ENCODE measurements at places on chromosomes 6 and 20. TPM values are rescaled to one million over a fixed set of nuclear protein-coding genes. Genes with fewer than 3 reads are reported as not detected.

Gene TMEM170B
- 6.6 TPM for total RNA-seq

Gene FAM209B
- 0.55 TPM for total RNA-seq

Gene PTCHD4
- 0.31 TPM for total RNA-seq

Gene ARMC12
- total RNA-seq, result 0.20 TPM

Gene DYNLRB1
- 77.3 TPM for total RNA-seq

Gene ADTRP
- total RNA-seq, result 7.3 TPM

Gene TEAD3
- total RNA-seq, result 19.2 TPM

Gene TRIM31
- total RNA-seq, result 0.31 TPM

Gene RIMS4
- 0.43 TPM for total RNA-seq

Gene HRH3
- not detected for total RNA-seq

Gene MAD2L1BP
- total RNA-seq, result 19.5 TPM

Gene FNDC1
- total RNA-seq, result 0.40 TPM

Gene MUC22
- 0.11 TPM for total RNA-seq

Gene PTK6
- 5.1 TPM for total RNA-seq

- DNase-seq, result peak; percentile 17
Observed at GRCh38 chr20:7010527-7010926, 243.0 kb downstream of the BMP2 start.

DNA sequence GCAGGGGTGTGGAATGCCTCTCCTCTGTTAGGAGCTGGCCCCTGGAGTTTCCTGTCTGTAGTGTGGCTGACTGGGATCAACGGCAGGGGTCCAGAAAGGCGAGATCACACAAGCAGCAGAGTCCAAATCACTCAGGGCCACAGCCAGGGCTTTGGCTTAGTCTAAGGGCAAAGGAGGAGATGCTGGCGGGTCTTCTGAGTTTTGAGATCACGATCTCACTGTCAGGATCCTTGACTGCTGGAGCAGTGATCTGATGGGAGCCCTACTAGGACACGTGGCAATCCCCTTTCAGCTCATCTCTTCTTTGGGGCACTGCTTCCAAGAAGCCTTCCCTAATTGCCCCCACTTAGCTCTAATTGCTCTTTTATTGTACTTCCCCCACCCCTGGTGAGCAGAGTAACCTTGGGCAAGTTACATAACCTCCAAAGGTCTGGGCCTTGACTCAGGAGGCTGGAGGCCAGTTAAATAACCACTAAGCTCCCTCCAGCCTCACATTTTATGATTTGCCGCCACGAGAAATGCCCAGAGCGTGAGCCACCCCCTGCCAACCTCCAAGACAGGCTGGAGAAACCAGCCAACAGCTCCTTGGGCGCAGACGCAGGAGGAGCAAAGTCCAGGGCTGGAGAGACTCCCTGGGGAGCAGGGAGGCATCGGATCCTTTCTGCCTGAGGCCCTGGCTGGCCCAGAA lies 12.0 kb downstream of the KCNK5 start:
- DNase-seq, result peak; percentile 80

- DNase-seq, result no peak
Observed at GRCh38 chr20:18754030-18754652, 59.4 kb upstream of the SCP2D1 start.

DNA sequence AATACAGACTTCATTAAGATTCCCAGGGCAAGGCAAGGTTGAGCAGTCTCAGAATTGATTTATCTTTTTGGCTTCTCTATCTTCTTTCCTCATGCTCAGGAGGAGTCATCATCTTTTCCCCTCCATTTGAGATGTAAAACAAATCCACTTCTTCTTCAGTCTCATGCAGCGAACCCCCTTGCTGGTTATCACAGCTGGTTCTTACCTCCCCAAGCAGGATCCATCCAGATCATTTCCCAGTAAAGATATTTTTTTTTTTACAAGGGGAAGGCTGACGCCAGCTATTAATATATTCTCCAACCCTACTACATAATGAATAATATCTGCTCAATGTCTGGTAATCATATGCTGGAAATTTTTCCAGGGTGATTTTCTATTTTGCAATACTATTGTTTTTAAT lies 508.9 kb upstream of the NOX3 start:
- DNase-seq, result no peak

GRCh38 chr20:62587757-62588402 lies 54.4 kb upstream of the SLCO4A1 start:
- peak; percentile 45 for DNase-seq

GRCh38 chr6:140438346-140438735 lies 1063.9 kb upstream of the CITED2 start:
- no peak for DNase-seq

- no peak for DNase-seq
Observed at GRCh38 chr6:134706806-134707205, 243.1 kb downstream of the ALDH8A1 start.

DNA sequence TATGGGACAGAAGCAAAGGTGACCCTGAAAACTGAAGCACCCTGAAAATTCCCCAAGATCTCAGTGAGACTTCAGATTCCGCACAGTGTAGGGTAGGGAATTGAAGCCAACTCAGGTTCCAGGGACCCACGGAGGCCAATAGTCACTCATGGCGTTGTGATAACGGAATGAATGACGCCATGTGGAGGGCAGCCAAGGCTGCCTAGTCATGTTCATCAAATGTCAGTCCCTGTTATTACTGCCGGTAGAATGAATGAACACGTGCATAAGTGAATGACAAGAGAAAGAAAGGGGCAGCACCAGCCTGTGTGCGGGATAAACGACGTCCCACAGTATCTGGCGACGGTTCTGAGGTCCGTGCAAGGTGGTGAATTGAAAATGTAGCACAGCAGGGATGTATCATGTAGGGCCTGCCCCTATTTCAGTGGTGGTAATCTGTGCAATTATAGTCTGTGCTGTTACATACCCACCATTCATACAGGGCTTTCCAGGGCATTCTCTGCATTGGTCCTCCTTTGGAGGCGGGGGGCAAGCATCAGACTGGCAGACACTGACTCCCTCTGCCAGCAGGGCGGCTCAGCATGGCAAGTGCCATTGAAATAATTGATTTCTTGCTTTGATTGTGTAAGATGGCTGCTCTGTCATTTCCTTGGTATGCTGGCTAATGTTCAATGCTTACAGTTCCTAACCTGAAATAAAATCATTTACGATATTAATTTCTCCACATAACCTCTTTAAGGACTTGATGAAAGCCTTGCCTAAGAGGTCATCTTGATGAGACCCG lies 386.9 kb downstream of the CDH4 start:
- DNase-seq, result no peak

- peak; percentile 61 for DNase-seq
Observed at GRCh38 chr6:138571181-138571580, 71.9 kb upstream of the NHSL1 start.

DNA sequence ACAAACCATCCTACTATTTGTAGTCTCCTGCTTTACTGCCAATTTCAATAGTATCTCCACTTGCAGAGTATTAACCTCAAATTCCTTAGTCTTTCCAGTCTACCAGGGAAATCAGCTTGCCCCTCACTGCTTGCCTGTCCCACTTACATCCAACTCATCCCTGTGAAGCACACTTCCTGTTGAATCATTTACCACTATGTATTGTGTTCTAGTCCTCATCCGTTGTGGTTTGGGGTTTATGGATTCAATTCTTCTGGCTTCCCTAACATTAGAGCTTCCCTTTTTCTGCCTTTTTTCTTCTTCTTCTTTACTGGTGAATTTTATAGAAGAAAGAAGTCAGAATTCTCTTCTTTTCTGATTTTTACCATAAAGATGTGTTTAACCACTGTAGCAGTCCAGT lies 5.1 kb upstream of the TXLNB start:
- no peak for DNase-seq

DNA sequence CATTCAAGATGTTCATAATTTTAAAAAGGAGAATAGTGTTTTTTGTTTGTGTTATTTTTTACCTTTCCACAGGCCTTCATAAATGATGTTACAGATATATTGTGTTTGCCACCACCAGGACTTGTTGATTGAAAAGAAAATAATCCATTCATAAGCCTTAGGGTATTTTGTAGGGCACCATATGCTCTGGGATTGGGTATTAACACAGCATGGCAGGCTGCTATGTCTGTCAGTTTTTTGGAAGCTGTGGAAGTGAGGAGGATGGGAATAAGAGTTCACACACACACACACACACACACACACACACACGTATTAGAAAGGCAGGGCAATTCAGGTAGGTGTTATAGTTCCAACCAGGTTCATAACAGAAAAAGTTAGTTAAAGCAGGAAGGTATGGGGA lies 237.9 kb downstream of the HDGFL1 start:
- no peak for DNase-seq

DNA sequence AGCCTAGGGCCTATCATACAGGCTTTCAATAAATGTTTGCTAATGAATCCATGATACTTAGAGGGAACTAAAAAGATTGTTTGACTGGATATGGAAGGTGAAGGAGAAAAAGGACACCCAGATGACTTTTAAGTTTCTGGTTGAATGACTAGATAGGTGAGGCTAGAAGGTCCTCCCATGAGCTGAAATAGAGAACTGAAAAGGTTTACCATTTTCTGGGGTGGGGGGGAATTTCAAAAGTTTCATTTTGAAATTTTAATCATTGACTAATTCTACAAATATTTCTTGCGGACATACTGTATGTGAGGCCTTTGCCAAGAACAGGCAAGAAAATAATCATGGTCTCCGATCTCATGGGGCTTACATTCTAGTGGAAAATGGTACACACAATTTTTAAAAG lies 17.9 kb upstream of the ZBTB2 start:
- DNase-seq, result no peak

GRCh38 chr6:161272635-161273273 lies 1.1 kb downstream of the AGPAT4 start:
- peak; percentile 72 for DNase-seq

- DNase-seq, result peak; percentile 88
Observed at GRCh38 chr6:149863698-149864577, at the start of gene LRP11. Gene LRP11, minus strand, starts transcription at chr6:149864359. Its CDS starts 339 bp downstream, at chr6:149864020.

DNA sequence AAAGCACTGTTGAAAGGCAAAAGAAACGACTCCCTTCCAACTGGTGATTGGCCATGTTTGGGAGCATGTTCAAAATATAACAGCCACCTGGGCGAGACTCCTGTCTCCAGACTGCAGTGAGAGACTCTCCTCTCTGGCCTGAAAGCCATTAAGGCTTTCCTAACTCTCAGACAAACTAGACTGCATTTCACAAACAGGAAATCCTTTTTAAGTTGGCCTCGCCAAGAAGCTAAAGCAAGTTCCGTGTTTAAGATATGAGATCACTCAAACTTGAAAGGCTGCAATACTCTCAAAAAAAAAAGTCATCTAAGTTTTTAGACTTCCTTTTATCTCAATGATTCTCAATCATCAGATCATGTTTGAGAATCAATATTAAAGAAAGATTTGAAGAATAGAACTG lies 117.0 kb downstream of the TFAP2A start:
- DNase-seq, result no peak

DNA sequence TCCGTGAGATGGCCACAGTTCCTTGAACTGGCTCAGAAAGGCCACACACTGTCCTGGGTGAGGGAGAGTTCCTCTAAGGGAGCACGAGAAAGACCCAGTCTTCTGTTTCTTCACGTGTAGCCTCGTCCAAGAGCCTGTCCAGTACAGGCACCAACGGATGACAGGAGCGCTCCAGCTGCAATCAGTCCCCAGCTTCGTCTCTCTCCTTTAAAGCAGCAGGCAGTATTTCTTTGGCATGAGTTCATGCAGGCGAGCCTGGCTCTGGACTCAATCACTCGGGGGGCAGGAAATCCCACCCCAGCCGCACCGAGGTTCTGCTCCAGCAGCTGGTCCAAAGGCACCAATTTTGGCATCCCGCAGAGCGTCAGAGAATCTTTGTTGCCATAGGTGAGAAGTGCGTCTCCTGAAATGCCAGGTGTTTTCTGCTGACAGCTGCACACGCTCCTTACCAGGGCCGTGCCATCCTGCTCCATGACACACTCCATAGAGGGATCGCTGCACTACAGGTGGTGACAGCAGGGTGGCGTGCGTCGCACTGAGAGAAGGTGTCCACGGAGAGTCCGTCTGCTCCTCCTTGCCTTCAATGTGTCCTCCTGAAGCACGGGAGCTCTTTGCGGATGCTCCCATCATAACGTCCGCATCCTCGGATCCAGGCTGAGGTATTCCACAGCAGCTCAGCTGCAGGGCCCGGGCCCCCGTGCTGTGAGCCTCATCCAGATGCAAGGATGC lies 59.6 kb upstream of the AFDN start:
- peak; percentile 74 for DNase-seq

- peak; percentile 63 for DNase-seq
Observed at GRCh38 chr6:133631421-133631820, 257.5 kb upstream of the TCF21 start.

GRCh38 chr6:100751590-100751989 lies 129.5 kb downstream of the ASCC3 start:
- no peak for DNase-seq

DNA sequence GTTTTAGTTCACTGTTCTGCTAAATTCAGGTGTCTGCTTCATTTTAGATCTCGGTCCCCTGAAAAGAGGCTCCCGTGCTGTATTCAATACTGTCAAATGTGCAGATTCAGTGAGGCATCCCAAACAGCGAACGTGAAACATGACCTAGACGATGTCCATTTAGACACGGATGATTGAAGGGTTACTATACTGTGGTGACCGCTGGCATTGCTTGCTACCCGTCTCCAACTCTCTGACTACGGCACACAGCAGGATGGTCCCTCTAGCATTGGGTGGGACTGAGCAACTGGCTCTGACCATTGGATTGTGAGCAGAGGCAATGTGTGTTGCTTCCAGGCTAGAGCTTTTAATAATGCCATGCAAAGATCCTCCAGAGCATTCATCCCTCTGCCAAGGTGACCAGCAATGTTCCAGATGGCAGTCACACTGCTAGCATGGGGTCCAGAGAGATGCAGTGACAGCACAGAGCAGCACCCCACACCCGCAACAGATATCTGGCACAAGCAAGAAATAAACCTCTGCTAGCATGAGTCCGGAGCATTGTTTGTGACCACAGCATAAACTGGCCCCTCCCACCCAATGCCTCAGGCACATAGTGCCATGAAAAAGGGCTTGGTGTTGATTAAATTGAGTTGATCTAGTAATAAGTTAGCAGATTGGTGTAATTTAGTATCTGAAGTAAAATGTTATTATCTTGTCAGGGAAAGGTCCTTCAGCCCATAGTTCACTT lies 9.0 kb downstream of the METTL24 start:
- no peak for DNase-seq

GRCh38 chr20:23624324-23624691 lies 13.4 kb downstream of the CST3 start:
- no peak for DNase-seq

DNA sequence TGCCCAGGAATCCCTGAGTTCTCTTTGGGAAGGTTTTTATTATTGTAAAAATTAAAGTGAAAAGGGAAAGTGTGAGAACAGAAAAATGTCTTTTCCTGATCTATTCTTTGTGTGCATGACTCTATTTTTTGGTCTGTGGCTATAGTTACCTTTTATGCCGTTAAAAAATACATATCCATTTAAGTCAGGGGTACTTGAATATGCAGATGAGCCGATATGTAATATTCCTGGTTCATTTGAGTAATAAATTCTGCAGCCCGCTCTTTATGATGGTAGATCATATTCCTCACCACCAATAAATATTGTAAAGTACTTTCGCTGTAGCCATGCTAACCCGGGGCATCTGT lies 503 bp upstream of the MYT1 start:
- DNase-seq, result no peak

GRCh38 chr6:87487555-87487954 lies 14.8 kb downstream of the SLC35A1 start:
- DNase-seq, result no peak

Measured in lung (tissue), 17 donors.